ENCODE measurements at places on chromosomes 2 and 18.

DNA sequence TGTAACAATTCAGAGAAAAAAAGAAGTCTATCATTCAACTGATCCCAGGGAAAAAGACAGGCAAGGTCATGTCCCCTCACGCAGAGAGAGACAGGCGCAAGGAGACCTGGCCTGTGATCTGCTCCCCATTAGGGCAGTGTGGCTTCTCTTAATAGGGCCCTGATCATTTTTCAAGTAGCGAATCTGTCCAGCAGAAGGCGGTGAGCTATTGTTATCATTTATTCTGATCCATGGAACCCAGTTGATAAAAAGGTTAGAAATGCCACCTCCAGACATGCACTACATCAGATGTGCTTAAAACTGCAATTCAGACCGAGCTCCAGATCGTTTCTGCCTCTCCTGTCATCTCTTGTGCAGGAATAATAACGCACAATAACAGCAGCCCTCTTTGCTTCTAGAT, 1025.6 kb upstream of the PIK3C3 start:
- DNase-seq, result no peak

- no peak for DNase-seq
Observed at GRCh38 chr2:182897137-182897536, 30.7 kb upstream of the FRZB start.

GRCh38 chr2:172829229-172829628, 93.6 kb downstream of the RAPGEF4 start:
- DNase-seq, result no peak

DNA sequence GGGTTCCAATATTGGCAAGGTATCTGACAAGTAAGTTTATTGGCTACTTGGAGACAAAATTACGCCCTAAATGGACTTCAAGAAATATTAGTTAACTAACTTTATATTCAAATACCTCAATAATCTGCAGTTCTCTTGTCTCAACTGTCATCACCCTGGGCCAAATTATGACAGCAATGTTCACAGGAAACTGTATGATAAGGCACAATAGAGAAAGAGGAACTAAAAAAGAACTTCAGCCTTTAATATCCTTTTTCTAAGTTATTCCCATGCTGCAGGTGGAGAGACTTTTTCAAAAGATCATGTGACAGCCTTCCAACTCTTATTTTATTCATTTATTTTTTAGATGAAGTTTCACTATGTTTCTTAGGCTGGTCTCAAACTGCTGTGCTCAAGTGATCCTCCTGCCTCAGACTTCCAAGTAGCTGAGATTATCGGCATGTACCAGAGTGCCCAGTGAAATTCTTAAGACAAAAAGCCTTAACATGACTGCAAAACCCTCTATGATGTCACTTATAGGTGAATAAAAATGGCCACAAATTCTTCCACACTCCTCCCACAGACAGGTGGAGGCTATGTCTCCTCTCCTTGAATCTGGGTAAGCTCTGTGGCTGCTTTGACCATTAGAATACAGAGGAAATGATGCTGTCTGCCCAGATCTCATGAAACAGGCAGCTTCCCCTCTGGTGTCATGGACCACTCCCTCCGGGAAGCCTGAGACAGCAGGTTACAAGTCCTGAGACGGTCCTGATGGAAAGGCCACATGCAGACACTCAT, 211.0 kb downstream of the TGIF1 start:
- no peak for DNase-seq

- DNase-seq, result no peak
Observed at GRCh38 chr18:67467188-67467587, 49.3 kb downstream of the DSEL start.

DNA sequence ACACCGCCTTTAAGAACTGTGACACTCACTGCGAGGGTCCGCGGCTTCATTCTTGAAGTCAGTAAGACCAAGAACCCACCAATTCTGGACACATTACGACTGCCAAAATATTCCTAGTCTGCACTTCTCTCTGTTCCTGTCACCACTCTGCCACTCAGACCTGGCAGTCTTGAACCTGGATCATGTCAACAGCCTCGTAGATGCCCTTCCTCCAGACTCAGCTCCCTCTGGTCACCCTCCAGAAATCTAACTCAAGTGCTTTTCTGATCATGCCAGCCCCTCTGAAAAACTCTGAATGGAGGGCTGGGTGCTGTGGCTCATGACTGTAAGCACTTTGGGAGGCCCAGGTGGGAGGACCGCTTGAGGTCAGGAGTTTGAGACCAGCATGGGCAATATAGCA, 20.3 kb downstream of the AAK1 start:
- no peak for DNase-seq

- no peak for DNase-seq
Observed at GRCh38 chr2:172438741-172439508, 11.5 kb downstream of the ITGA6 start.

GRCh38 chr2:64854773-64855237, 134.4 kb upstream of the SLC1A4 start:
- DNase-seq, result no peak

GRCh38 chr2:207513551-207514257, 16.1 kb upstream of the CREB1 start:
- no peak for DNase-seq

DNA sequence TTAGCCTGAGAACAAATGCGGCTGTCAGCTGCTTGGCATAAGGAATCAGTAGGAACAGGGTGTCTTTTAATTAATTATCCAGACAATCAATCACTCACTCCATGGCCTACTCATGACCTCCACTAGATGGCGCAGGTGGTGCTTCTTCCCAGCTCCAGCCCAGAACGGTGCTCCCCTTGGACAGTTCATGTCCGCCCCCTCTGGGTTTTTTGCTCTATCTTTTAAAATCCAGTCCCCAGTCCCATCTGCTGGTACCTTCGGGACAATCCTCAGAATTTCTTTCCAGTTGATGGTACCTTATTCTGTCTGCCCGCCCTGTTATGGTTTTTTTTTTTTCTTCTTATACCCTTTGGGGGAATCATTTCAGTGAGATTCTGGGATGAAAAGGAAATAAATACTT, 99.8 kb downstream of the CACNB4 start:
- DNase-seq, result no peak

- no peak for DNase-seq
Observed at GRCh38 chr2:101736861-101737291, 39.4 kb downstream of the MAP4K4 start.

DNA sequence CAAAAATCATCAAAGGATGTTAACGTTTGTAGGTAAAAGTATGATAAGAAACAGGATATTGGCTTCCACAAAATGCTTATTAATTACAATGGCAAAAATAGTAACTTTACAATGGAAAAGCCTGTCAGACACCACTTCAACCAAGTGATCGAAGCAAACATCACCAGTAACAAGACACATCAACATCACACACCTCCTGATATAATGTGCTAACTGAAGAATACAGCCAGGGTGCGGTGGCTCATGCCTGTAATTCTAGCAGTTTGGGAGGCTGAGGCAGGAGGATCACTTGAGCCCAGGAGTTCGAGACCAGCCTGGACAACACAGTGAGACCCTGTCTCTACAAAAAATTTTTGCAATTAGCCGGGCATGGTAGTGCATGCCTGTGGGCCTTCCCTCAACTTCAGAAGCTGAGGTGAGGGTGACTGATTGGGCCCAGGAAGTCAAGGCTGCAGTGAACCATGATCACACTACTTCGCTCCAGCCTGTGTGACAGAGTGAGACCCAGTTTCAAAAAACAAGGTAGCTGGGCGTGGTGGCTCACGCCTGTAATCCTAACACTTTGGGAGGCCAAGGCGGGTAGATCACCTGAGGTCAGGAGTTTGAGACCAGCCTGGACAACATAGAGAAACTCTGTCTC, 15.0 kb downstream of the MGAT4A start:
- DNase-seq, result no peak

GRCh38 chr18:51123046-51123395, 74.5 kb downstream of the MEX3C start:
- no peak for DNase-seq

- DNase-seq, result no peak
Observed at GRCh38 chr2:603869-604268, 73.3 kb downstream of the TMEM18 start.

DNA sequence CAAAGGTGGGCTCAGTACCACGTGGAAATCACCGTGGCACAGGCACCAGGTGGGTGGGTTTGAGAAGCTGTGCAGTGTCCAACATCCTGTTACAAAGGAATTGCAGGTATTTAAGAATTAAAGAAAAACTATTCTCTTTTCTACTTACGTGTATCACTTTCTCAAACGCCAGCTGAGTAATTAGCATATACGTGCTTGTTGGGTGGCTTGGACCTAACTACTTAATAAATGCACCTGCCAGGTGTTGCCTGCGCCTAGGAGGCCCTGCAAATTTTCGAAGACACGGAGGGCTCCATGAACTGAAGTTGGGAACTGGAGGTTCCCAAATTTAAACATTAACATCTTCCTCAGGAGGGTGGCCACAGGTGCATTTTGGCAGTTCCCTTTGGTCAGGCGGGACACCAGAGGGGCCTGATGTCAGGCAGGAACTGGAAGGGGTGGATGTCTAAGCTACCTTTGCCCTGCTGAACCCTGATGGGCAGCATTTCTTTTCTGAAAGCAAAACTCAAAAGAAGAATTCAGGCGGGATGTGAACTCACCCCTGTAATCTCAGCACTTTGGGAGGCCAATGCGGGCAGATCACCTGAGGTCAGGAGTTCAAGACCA, 84.8 kb downstream of the HS6ST1 start:
- DNase-seq, result no peak

- no peak for DNase-seq
Observed at GRCh38 chr2:37343537-37344434, 644 bp upstream of the QPCT start.

DNA sequence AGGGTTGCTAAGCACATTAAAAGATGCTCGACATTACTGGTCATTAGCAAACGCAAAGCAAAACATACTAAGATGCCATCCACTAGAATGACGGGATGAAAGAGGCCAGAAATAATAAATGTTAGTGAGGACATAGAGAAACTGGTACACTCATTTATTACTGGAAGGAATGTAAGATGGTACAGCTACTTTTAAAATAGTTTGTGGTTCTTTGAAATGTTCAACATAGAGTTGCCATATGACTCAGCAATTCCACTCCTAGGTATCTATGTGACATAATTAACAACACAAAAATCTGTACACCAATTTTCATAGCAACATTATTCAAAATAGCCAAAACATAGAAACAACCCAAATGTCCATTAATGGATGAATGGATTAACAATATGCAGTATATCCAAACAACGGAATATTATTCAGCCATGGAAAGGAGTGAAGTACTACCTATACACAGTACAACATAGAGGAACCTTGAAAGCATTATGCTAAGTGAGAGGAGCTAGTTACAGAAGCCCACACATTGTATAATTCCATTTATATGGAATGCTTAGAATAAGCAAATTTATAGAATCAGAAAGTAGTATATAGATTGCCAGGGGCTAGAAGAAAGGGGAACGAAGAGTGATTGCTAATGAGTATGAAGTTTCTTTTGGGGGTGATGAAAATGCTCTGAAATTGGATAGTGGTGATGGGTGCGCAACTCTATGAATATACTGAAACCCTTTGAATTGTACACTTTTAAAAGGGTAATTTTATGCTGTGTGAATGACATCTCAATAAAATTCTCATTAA, 61.9 kb upstream of the IL1R1 start:
- no peak for DNase-seq

- DNase-seq, result no peak
Observed at GRCh38 chr2:74659462-74659861, 5.4 kb downstream of the SEMA4F start.

DNA sequence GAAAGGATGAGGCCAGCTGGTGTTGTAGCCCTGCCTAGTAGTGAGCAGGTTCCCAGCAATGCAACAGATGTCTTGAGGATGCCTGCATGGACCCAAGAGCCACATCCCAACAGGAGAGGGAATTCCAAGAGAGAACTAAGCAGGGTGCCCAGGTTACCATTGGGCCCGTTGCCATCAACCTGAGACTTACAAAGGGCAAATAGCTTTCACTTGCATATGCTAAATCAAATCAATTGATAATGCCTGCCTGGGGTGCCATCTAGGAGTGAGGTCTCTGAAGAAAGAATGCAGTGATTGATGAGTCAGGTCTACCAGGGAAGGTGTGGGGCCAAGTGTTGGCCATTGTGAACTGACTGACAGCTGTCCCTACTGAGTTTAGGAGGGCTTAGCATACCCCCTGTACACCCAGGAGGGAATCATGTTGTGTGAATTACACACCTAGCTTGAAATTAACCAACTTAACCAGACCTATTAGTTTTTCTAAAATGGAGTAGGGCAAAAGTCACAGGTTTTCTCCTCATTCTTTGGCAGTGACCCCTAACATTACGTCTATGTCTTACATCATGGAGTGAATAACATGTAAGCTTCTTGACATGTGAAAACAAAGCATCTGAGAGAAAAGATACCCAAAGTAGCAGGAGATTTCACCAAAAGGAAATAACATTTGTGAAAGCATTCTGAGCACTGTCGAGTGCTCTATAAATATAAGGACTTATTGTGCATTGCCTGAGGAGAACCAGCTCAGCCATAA, 32.3 kb downstream of the FHOD3 start:
- no peak for DNase-seq

GRCh38 chr2:108988796-108989713, at the start of gene EDAR:
Gene EDAR (minus strand): TSS chr2:108989220. CDS start chr2:108931014, 58,206 bp downstream.
- DNase-seq, result no peak

DNA sequence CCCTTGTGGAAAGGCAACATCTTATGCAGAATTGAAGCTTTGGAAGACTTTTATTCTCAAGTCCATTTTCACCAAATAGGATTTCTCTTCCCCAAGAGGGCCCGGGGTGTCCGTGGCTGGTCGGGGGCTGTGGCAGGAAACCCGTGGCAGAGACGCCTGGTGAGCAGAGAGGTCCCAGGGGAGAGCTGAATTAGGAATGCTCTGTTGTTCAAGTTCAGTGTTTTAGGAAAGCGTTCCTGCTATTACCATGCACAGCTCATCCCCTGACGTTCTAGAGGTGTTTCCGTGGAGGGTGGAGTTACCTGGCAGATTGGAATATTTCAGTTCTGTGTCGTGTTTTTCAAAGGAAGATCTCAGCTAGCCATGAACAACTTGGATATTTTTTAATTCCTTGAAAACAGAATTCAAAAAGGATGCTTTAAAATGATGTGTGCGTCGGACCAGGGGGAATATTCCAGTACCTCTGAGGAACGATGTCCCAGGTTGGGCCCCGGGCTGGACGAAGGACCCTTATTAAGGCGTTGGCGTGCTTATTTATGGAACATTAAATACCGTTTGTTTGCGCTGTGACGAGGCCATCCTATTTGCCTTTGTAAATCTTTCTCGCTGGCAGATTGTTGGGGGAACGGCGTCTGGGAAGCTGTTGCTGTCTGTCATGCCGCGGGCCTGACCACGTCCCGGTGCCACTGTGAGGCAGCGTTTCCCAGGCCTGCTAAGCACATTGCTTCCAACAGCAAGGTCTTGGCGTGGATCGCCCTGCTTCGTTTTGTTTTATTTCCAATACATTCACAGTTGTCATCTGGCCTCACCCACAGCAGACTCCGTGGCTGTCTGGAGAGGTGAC, 8.2 kb downstream of the NFATC1 start:
- DNase-seq, result no peak

DNA sequence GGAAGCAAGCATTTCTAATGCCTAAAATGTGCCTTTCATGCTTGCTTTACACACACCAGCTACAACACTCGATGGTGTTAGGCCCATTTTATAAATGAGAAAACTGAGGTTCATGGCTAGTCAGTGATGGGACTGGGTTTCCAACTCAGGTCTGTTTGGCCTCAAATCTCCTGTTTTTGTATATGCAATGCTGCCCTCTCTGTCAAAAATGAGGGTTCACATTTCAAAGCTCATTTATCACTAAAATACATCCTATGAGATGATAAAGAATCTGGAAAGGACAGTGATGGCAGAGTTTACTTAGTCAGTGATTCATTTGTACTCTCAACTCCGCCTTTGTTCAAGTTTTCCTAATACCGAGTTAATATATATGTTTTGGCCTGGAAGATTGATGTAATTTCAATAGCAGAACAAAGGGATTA, 92.3 kb downstream of the KCTD1 start:
- no peak for DNase-seq

All from central memory CD8-positive, alpha-beta T cell (primary cell).